ELR (cell line): ENCODE measurements at places on chromosomes 3 and 15.

DNA sequence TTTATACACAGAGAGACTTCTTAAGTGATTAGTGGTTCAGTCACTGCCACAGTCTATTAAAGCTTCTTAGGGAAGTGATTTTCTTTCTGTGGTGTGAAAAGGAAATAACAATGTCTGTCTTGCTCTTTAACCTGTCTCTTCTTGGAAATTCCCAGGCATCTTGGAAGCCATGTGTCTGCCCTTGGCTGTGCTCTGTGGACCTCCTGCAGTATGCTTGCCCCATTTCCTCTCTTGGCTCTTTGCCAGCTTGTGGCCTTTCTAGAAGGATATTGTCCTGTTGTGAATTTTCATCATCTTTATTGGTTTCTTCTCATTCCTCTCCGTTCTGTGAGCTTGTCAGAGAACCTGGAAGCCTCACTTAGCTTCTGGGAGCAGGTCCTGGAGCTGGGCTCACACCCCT, 338.4 kb upstream of the C2CD4B start:
- DNase-seq, result peak; percentile 24

GRCh38 chr3:117184574-117184973, 475.0 kb downstream of the TUSC7 start:
- peak; percentile 4 for DNase-seq

- no peak for DNase-seq
Observed at GRCh38 chr3:9110802-9111201, 138.6 kb downstream of the SRGAP3 start.

GRCh38 chr15:36468746-36469145, 110.7 kb upstream of the CDIN1 start:
- peak; percentile 53 for DNase-seq

DNA sequence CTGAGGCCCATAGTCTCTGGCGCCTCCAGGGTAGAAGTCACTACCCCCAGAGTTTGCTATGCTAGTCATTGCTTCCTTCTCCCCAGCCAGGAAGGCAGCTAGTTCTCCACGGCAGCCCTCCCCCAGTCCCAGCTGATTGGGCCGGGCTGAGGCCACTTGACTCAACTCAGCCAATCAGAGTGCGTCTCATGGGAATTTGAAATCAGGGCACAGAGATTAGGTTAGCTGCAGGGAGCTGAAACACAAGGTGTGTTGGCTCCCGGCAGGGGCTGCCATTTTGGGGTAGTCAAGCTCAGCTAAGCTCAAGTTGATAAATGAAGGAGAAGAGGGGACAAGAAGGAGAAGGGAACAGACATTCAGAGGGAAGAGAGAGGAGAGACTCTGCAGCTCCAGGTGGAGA, 32.8 kb downstream of the LINGO1 start:
- DNase-seq, result peak; percentile 28

DNA sequence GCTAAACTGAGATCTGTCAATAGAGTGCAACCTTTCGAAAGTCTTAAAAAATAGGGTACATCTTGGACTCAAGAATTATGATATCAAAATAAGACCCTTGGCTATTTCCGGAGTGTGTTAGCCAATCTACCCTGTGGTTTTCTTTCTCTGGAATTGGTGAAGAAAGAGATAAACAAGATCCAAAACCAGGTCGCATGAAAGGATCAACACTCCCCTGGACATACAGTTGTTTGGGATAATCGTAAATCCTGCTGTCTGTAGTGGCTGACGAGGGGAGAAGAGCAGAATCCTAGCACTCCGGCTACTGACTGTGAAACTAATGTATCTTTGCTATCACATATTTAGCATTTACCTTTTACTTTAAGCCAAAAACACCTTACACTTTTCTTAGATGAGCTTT, 30.9 kb downstream of the FNDC3B start:
- DNase-seq, result no peak

DNA sequence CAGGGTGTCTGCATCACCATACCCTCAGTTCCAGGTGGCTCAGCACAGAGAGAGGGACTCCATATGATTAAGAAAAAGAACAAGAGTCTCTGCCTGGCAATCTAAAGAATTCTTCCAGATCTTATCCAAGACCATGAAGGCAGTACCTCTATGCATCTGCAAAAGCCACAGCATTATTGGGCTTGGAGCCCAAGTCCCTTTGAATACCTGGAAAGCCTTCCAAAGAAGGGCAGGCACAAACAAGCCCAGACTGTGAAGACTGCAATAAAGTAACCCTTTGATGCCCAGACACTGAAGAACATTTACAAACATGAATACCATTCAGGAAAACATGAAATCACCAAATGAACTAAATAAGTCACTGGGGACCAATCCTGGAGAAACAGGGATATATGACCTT, 60.9 kb upstream of the DIPK2A start:
- no peak for DNase-seq

- DNase-seq, result no peak
Observed at GRCh38 chr15:78923480-78924360, 21.1 kb downstream of the CTSH start.

DNA sequence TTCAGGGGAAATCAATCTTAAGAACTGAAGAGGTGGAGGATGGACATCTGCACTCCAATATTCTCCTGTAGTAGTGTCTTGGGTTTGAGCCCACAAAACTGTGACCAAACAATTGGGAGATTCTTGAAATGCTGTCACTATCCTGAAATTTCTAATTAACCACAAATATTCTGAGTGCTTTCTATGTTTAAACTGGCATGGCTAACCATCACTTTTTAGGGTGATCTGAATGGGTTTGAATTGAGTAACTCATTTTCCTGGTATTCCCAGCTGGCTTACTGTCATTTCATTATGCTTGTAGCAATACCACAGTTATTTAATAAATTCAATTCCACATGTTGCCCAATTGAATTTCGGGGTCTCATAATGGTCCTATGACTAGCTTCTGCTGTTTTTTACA, 216.9 kb upstream of the DCBLD2 start:
- DNase-seq, result no peak

- no peak for DNase-seq
Observed at GRCh38 chr3:11521167-11521566, 122.5 kb downstream of the VGLL4 start.

DNA sequence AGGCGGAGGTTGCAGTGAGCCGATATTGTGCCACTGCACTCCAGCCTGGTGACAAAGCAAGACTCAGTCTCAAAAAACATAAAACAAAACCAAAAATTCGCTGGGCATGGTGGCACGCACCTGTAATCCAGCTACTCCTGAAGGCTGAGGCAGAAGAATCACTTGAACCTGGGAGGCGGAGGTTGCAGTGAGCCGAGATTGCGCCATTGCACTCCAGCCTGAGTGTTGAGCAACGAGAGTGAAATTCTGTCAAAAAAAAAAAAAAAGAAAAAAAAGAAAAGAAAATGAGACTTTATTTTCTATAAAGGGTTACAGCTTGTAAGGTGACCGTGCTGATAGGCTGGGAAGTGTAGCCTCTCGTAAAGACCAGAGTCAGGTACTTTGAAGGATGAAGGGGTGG, 6.0 kb upstream of the HACD3 start:
- DNase-seq, result no peak

GRCh38 chr15:81098861-81099651, 35.0 kb upstream of the CFAP161 start:
- DNase-seq, result no peak

- no peak for DNase-seq
Observed at GRCh38 chr3:171255236-171255806, 204.9 kb downstream of the TNIK start.

DNA sequence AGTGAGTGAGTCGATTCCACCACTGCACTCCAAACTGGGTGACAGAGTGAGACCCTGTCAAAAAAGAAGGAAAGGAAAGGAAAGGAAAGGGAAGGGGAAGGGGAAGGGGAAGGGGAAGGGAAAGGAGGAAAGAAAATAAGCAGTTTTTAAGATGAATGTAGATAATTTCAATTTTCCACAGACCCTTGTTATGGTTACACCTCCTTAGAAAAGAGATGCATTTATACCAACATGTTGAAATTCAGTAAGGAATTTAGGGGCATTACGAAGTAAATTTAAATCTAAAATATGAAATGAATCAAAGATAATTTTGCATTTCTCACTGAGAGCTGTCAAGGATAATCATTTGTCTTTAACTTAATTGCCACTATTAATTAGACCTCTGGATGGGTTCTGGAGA, 146.5 kb upstream of the TMC3 start:
- no peak for DNase-seq

- DNase-seq, result no peak
Observed at GRCh38 chr3:182508919-182509711, 284.2 kb upstream of the ATP11B start.

- DNase-seq, result no peak
Observed at GRCh38 chr3:138588445-138588844, 5.6 kb downstream of the CEP70 start.

GRCh38 chr3:16101295-16102186, 72.9 kb upstream of the GALNT15 start:
- DNase-seq, result peak; percentile 69

DNA sequence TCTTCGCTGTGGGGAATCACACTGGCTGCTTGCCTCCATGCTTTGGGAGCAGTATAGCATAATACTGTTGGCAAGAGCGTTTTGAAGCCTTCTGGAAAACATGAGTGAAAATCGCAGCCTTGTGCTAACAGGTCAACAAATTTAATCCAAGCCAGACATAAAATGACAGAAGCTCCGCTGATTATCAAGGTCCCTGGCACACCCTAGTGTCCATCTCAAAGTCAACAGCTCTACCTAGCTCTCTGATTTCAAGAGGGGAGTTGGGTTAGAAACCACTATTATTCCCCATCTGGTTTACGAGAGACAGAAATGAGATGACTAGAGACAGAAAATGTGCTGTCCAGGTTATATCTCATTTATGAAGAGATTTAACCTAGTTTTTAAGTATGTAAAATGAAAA, 73.6 kb upstream of the MDFIC2 start:
- no peak for DNase-seq

GRCh38 chr3:187769771-187770170, 24.5 kb upstream of the BCL6 start:
- DNase-seq, result no peak

DNA sequence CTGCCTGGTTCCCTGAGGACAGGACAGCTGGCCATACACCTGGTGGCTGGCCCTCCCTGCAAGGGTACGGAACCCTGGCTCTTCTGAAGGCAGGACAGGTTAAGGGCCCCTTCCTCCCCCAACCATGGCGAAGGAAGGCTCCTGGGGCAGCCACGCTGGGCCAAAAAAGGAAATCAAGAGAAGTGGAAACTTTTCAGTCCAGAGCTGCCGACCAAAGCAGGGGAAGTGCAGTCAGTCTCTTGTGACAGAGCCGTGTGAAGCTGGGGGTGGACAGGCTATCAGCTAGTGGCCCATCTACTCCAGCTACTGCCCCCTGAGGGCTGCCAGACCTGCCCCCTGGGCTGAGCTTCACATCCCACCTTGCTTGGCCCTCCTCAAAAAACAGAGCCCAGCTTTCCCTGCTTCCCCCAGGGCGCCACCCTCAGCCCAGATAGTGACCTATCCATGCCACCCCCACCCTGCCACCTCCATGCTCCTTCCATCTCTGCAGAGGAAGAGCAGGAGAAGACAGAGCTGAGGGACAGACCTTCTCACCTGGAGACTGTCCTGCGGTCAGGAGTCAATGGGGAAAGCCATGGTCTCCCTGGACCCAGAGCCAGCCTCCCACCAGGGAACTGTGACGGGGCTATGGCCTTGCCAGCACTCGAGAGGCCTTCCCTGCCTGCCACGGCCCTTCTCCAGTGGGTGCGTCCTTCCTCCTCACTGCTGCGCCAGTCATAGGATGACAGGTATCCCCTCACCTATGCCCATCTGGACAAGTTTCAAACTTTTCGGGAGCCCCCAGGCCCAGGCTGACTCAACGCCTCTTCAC, 4.6 kb downstream of the SEMA7A start:
- no peak for DNase-seq

- DNase-seq, result no peak
Observed at GRCh38 chr15:93307513-93307912, 218.5 kb upstream of the RGMA start.

- DNase-seq, result no peak
Observed at GRCh38 chr3:172846103-172846561, 95.6 kb downstream of the ECT2 start.

- DNase-seq, result no peak
Observed at GRCh38 chr3:8618950-8619349, 25.6 kb downstream of the SSUH2 start.

- no peak for DNase-seq
Observed at GRCh38 chr3:76432396-76432795, 607.5 kb upstream of the ROBO2 start.

DNA sequence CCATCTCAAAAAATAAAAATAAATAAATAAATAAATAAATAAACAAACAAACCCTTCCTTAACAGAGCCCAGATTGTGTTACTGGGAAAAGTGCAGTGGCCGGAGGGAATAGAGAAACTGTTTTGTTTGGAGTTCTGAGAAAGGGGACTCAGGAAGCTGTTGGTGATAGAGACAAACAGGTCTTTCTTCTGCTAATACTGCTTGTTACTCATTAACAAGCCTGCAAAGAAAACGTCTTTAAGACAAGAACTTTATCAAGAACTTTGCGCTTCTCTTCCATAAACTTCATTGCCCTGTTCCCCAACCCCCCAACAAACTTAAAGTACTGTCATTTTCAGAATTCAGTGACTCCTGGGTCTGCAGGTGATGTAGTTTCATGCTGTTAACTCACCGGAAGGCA, 68.8 kb upstream of the GSK3B start:
- no peak for DNase-seq

- no peak for DNase-seq
Observed at GRCh38 chr3:171606151-171606751, 146.0 kb upstream of the TNIK start.

DNA sequence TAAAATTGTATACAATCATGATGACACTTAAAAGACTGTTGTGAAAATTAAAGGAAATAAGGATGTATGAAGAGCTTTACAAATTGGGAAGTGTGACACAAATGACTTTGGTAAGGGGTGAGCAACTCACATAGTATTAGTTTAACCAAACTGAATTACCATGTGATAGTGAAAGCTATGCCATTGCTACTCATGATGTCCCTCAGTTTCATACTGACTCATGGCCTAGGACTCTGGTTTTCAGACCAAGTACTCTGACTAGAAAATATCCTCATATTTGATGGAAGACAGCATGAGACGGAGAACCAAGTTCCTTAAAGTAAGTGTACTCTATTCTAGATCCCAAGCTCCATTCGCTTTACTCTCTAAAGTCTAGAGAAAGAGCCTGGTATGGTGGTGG, 203.2 kb upstream of the ICE2 start:
- peak; percentile 25 for DNase-seq

DNA sequence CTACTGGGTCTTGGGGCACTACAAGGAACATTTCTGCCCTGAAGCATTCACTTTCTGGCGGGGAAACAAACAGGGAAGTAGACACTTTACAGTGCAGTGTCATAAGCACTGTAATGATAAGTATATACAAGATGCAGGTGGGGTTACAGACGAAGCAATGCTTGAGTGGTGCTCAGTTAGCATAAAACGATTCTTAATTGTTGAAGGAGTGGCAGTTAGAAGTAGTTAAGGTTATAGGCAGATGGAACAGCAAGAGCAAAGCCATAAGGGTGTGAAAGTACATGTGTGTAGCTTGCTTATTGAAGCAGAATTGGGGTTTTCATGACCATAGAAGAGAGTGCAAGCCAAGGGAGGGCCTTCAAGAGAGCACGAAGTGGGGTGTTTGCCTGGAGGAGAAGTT, 46.2 kb downstream of the SLC25A26 start:
- DNase-seq, result no peak

GRCh38 chr3:35500641-35501350, 138.5 kb upstream of the ARPP21 start:
- no peak for DNase-seq
